Muscle of leg (tissue), 16 donors: ENCODE measurements at places on chromosomes 6 and 20. TPM values are rescaled to one million over a fixed set of nuclear protein-coding genes. Genes with fewer than 3 reads are reported as not detected.

GRCh38 chr6:2764610-2765165 is 505 bp upstream of the WRNIP1 start:
- H3K36me3 ChIP-seq: no peaks in the 10 kb centered on the region
- H3K27ac ChIP-seq: peak overlapping the region; percentile 99
- peak; percentile 90 for DNase-seq
- H3K27me3 ChIP-seq: no peaks in the 10 kb centered on the region

DNA sequence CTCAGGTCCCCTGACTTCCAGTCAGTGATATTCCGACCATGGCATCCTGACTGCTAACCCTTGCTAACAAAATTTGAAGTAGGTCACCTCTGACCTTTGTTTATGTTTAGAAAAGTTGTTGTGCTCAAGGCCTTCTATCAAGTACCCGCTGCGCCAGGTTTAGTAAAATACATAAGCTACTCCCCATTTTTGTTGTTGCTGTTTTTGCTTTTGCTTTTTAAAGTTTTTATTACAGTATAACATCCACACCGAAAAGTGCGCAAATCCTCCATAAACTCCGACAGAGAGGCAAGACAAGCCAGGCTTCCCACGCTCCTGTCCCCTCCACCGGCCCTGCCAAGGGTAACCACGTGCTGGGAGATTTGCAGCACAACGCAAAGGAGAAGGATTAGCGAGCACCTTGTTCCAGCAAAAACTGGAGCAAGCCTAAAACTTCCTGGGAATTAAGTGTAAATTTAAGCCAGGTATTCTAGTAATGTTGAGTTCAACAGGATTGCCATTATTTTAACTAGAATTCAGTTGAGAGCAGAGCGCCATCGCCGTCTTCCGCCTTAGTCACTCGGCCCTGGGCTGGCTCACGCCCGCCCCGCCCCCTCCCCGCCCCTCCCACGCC is 17.8 kb upstream of the HMGN4 start:
- DNase-seq: peak; percentile 84
- H3K27ac ChIP-seq: peak overlapping the region; percentile 96
- peak overlapping the region; percentile 53 for H3K4me3 ChIP-seq
- no peaks in the 10 kb centered on the region for H3K36me3 ChIP-seq
- H3K27me3 ChIP-seq: no peaks in the 10 kb centered on the region
- H3K4me1 ChIP-seq: peaks cover 5% of the 10 kb centered on the region

DNA sequence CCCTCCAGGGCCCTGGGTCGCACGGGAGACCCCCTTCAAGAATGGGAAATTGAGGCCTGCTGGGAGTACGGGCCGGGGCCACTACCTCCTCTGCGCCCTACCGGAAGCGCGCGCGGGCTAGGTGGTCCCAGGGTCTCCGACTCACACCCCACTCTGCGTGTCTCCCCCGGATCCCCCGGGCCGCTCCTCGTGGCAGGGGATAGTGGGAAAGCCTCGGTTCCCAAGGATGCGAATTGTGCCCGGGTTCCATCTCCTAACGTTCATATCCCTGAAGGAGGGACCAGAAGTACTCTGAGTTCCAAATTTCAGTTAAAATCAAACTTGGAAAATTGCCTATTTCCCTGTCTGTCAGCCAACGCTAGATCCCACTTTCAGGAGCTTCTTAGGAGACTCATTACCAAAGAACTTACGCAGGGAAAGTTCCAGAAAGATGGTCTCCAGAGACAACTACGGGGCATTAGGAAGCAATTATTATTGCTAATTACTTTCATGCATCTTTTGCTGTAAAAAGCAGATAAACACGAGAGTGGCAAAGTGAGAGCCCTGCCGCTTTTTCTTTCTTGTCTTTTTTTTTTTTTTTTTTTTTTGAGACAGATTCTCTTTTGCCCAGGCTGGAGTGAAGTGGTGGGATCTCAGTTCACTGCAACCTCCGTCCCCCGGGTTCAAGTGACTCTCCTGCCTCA is 858 bp downstream of the FAM83D start:
- H3K4me3 ChIP-seq: peak overlapping the region; percentile 61
- no peak overlapping the region for H3K27ac ChIP-seq
- peak; percentile 33 for DNase-seq
- H3K27me3 ChIP-seq: no peaks in the 10 kb centered on the region

GRCh38 chr20:18412221-18412901 is 54.5 kb downstream of the DZANK1 start:
- H3K27me3 ChIP-seq: no peaks in the 10 kb centered on the region
- DNase-seq: peak; percentile 25
- H3K4me1 ChIP-seq: peaks cover 2% of the 10 kb centered on the region
- no peak overlapping the region for H3K27ac ChIP-seq
- no peaks in the 10 kb centered on the region for H3K36me3 ChIP-seq

DNA sequence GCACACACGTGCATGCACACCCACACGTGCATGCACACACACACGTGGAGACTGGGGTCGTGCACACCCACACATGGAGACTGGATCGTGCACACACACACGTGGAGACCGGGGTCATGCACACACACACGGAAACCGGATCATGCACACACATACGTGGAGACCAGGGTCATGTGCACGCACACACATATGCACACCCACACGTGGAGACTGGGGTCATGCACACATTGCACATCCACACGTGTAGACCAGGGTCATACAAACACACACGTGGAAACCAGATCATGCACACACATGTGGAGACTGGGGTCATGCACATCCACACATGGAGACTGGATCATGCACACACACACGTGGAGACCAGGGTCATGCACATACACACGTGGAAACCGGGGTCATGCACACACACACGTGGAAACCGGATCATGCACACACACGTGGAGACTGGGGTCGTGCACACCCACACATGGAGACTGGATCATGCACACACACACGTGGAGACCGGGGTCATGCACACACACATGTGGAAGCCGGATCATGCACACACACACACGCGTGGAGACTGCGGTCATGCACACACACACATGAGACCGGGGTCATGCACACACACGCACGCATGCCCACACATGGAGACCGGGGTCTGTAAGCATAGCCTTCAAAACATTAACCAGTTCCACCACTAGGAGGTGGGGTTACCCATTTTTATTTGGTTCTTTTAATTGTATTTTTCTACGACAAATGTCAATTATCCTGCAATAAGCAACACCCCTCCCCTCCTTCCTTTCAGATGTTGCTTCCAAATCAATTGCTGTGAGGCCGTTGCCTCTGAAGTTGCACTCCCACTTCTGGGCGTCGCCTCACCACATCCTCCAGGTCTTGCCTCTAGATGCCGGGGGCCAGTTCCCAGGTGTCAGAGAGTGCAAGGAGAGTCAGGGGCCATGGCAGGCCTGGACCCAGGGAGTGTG is 95.8 kb downstream of the TMEM242 start:
- no peak overlapping the region for H3K4me3 ChIP-seq
- peaks cover 8% of the 10 kb centered on the region for H3K27me3 ChIP-seq
- peaks cover 17% of the 10 kb centered on the region for H3K4me1 ChIP-seq
- H3K36me3 ChIP-seq: no peaks in the 10 kb centered on the region

GRCh38 chr6:145801021-145801420 is 13.6 kb downstream of the FBXO30 start:
- H3K27ac ChIP-seq: no peak overlapping the region
- no peak for DNase-seq
- peaks cover 28% of the 10 kb centered on the region for H3K36me3 ChIP-seq
- H3K27me3 ChIP-seq: no peaks in the 10 kb centered on the region

- H3K4me3 ChIP-seq: no peak overlapping the region
- peaks cover 7% of the 10 kb centered on the region for H3K27me3 ChIP-seq
- H3K36me3 ChIP-seq: no peaks in the 10 kb centered on the region
These were observed 170.2 kb downstream of the SLC24A3 start for GRCh38 chr20:19382386-19383340.

GRCh38 chr20:62523473-62524203 is 47.8 kb upstream of the GATA5 start:
- no peaks in the 10 kb centered on the region for H3K36me3 ChIP-seq
- H3K4me1 ChIP-seq: peaks cover 39% of the 10 kb centered on the region
- no peak overlapping the region for H3K27ac ChIP-seq
- H3K27me3 ChIP-seq: peaks cover 37% of the 10 kb centered on the region

DNA sequence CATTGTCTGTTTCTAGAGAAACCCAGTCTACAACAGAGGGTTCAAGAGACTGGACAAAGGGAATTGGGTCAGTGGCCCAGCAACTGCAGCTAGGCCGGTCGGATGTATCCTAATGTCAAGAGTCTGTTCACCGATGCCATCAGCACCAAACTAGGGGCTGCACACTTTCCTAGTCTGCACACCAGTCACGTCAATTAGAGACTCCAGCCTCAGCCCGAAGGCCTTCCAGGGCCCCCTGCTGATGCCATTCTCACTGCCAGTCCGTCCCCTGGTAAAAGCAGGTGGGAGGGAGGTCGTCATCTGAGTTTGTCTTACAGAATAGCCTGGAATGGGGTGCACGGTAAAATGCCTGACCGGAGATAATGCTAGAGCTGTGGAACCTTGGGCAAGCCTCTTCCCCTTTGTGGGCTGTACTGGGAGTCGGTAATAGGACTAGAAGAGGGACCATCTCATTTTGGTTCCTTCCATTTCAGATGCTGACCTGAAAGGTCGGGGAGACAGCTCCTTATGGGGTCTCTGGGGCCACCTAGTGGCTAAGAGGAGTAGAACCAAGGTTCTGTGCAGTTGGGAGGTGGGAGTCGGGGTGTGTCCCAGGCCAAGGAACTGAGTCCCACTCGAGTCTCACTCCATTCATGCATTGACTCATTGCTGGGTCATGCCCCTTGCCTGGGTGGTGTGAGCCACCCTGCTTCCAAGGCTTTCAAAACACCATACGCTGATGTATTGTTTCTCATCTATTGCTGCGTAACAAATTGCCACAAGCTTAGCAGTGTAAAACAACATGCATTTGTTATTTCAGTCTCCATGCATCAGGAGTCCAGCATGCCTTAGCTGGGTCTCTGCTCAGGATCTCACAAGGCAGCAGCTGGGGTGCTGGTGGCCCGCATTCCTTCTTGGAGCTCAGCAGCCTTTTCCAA is 5.1 kb downstream of the SOX12 start:
- no peak overlapping the region for H3K4me3 ChIP-seq
- H3K36me3 ChIP-seq: peaks cover 16% of the 10 kb centered on the region
- H3K27ac ChIP-seq: peak overlapping the region; percentile 26
- no peaks in the 10 kb centered on the region for H3K27me3 ChIP-seq
- H3K4me1 ChIP-seq: peaks cover 39% of the 10 kb centered on the region

GRCh38 chr20:64261138-64261537 is 5.6 kb downstream of the PCMTD2 start:
- no peak overlapping the region for H3K4me3 ChIP-seq
- H3K27ac ChIP-seq: peak overlapping the region; percentile 17
- peaks cover 16% of the 10 kb centered on the region for H3K4me1 ChIP-seq

GRCh38 chr6:167044696-167045095 is 45.5 kb downstream of the CEP43 start:
- H3K27ac ChIP-seq: no peak overlapping the region
- no peak for DNase-seq
- no peaks in the 10 kb centered on the region for H3K4me1 ChIP-seq
- no peaks in the 10 kb centered on the region for H3K27me3 ChIP-seq
- peaks cover 11% of the 10 kb centered on the region for H3K36me3 ChIP-seq
- H3K4me3 ChIP-seq: no peak overlapping the region

- H3K27me3 ChIP-seq: no peaks in the 10 kb centered on the region
- DNase-seq: peak; percentile 38
- H3K27ac ChIP-seq: no peak overlapping the region
- no peak overlapping the region for H3K4me3 ChIP-seq
- no peaks in the 10 kb centered on the region for H3K4me1 ChIP-seq
- H3K36me3 ChIP-seq: peaks cover 20% of the 10 kb centered on the region
These were observed 26.6 kb upstream of the SUMO4 start for GRCh38 chr6:149373511-149373910.

- H3K36me3 ChIP-seq: peaks cover 58% of the 10 kb centered on the region
- H3K4me3 ChIP-seq: no peak overlapping the region
- no peaks in the 10 kb centered on the region for H3K27me3 ChIP-seq
- H3K4me1 ChIP-seq: no peaks in the 10 kb centered on the region
These were observed 76.9 kb downstream of the GINS1 start for GRCh38 chr20:25484224-25484846.

DNA sequence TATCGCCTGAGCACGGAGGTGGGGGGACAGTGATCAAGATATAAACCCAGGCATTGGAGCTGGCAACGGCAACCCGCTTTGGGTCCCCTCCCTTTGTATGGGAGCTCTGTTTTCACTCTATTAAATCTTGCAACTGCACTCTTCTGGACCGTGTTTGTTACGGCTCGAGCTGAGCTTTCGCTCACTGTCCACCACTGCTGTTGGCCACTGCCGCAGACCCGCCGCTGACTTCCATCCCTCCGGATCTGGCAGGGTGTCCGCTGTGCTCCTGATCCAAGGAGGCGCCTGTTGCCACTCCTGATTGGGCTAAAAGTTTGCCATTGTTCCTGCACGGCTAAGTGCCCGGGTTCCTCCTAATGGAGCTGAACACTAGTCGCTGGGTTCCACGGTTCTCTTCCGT is 48.9 kb upstream of the CD83 start:
- H3K36me3 ChIP-seq: no peaks in the 10 kb centered on the region
- H3K4me1 ChIP-seq: no peaks in the 10 kb centered on the region
- H3K27ac ChIP-seq: no peak overlapping the region

DNA sequence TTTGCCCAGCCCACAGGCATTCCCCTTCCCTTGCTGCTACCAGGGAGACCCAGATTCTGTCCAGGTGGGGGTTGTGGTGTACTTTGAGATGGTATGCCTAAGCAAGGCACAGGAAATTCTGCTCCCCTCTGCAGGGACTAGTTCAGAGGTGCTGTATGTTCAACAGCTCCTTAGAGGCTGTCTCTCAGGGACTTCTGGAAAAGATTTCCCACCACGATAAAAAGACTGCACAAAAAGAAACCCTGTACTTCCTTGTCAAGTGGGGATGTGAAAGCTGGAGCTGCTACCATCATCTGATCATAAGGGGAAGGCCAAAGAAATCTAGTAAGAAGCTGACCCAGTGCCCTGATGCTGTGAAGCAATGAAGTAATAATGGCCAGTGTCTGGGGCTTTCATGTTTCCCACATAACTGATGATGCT is 51.5 kb upstream of the SMIM29 start:
- peak; percentile 65 for DNase-seq

- H3K4me3 ChIP-seq: no peak overlapping the region
- no peak for DNase-seq
- H3K36me3 ChIP-seq: no peaks in the 10 kb centered on the region
- no peaks in the 10 kb centered on the region for H3K27me3 ChIP-seq
These were observed 10.3 kb downstream of the PDE10A start for GRCh38 chr6:165652766-165653165.

The SIRPB1 gene
- total RNA-seq: 0.13 TPM

The RAET1L gene
- total RNA-seq: not detected

The SLC17A2 gene
- total RNA-seq: not detected

The MDFI gene
- 77.4 TPM for total RNA-seq

The WFDC9 gene
- total RNA-seq: not detected

The CDH26 gene
- total RNA-seq: 0.40 TPM

The ENPP5 gene
- 4.7 TPM for total RNA-seq

The PRSS16 gene
- 0.09 TPM for total RNA-seq

The KIAA0408 gene
- 17.6 TPM for total RNA-seq
